ENCODE measurements at places on chromosomes 3 and 15.
A peak's percentile ranks its signal among the peaks of the same experiment; 100 is the strongest.

- no peak for DNase-seq
Measured at GRCh38 chr3:122576174-122576940, 1.1 kb upstream of the PARP15 start.

- DNase-seq = no peak
Measured at GRCh38 chr15:74653426-74654102, 37.9 kb downstream of the CLK3 start.

- DNase-seq = no peak
Measured at GRCh38 chr15:97903971-97904572, 56.4 kb upstream of the ARRDC4 start.

DNA sequence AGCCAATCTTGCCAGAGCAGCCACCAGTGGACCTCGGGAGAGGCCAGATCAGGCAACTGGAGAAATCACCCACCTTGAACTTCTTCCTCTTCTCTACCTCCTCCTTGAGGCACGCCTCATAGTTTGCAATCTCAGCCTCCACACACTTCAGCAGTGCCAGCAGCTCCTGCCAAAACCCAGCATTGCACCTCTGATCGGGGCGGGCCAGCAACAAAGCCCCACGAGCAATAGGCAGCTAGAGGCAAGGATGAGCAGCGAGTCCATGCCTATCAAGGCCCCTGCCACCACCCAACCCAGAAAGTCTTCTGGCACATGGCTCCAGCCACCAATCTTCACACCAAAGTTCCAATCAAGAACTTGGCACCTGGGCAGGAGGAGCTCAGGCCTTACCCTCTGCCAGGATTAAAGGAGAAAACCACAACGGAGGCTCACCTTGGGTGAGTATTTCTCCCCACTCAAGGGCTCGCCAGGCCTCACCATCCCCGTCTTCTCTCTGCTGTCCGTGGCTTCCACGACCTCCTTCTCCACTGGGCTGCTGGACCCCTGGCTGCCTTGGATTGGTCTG, 42.1 kb downstream of the SEMA3G start:
- DNase-seq = no peak

GRCh38 chr3:53709860-53710674, 136.2 kb downstream of the CHDH start:
- peak; percentile 3 for DNase-seq

DNA sequence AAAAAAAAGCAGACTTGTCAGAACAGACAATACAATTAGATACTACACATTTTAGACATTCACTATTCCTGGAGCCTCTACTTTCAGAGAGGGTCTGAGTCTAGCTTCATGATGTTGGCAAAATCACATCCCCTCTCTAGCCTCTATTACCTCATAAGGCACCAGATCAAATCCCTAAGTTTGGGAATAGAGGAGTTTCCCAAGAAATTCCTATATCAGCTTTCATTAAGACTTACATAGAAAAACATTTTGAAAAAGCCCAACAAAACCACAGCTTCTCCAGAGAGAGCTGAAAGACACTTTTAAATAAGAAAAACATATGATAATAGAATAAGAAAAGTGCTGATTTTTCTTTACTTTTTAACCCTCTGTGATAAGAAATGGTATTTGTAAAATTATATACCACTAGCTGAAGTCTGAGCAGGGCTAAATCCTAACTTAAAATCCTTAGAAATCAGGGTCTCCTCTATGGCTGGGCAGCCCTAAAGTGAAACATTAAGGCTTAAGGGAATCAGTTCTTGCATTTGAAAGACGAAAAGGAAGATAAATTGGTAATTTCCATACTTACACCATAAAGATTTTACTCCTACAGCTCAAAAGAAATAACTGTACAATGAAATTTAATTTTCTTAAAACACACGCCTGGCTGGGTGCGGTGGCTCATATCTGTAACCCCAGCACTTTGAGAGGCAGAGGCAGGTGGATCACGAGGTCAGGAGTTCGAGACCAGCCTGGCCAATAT, 4.3 kb downstream of the TBC1D2B start:
- no peak for DNase-seq

GRCh38 chr15:40932649-40933516, 3.7 kb downstream of the DLL4 start:
- DNase-seq = no peak

GRCh38 chr3:38031022-38031994, 1.9 kb upstream of the PLCD1 start:
- DNase-seq = no peak

Measured in stimulated activated CD8-positive, alpha-beta memory T cell treated with anti-CD3 and anti-CD28 coated beads, Interleukin-12 subunit alpha, Interleukin-12 subunit beta, amount 100 ng/mL, for 4 hours (primary cell).